ENCODE measurements at places on chromosomes 12 and 14.
A peak's percentile ranks its signal among the peaks of the same experiment; 100 is the strongest.

DNA sequence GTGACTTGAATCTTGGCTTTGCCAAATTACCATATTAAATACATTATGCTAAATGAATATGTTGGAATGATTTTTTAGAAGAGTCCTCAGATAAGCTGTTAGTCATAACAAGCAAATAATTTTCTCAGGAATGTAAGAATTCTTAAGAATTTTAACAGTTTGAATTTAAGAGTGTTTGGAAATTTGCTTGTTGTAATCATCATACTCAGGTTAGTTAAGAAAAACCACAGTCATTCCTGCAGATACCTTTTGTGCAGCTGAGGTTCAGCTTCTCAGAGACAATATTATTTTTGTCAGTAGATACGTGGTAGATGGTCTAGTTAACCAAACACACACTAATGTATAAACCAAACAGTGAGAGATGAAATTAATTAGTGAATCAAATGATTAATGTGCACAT lies 8.9 kb downstream of the WNK1 start:
- DNase-seq, result no peak

GRCh38 chr14:105313381-105314286 lies 914 bp upstream of the PACS2 start:
- DNase-seq, result no peak

DNA sequence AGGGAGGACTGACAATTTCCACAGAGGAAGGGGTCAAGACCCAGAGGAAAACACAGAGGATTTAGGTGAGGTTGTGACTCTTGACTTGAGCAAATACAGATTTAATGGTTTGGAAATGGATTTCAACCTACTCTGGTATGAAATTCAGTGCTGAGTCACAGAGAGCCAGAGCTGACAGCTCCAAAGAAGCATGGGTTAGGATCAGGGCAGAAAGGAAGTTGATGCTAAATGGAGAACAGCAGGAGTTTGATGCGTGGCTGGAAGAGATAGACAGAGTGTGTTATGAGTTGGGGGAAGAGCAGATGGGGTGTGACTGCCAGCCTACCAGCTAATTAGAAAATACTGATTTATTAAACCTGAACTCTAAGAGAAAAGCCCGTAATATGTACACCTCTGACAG lies 272.6 kb downstream of the FOXG1 start:
- DNase-seq, result no peak

DNA sequence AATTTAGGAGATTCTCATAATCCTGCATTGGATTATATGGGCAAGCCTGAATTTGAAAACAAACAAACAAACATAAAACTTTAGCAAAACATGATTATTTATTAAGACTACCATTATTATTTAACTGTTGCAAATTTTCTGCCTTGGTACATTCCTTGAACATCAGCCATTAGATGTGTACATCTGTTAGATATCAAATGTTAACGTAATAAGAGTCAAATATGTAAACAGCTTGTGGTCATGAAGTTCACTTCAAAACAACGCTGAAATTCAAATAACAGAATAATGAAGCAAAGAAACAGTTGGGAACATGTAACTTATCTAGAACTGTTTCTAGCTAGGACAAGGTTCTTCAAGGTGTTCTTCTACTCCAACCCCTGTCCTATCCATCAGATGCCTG lies 14.3 kb upstream of the TMX1 start:
- no peak for DNase-seq

- no peak for DNase-seq
Measured at GRCh38 chr12:103627189-103627855, 40.2 kb downstream of the STAB2 start.

DNA sequence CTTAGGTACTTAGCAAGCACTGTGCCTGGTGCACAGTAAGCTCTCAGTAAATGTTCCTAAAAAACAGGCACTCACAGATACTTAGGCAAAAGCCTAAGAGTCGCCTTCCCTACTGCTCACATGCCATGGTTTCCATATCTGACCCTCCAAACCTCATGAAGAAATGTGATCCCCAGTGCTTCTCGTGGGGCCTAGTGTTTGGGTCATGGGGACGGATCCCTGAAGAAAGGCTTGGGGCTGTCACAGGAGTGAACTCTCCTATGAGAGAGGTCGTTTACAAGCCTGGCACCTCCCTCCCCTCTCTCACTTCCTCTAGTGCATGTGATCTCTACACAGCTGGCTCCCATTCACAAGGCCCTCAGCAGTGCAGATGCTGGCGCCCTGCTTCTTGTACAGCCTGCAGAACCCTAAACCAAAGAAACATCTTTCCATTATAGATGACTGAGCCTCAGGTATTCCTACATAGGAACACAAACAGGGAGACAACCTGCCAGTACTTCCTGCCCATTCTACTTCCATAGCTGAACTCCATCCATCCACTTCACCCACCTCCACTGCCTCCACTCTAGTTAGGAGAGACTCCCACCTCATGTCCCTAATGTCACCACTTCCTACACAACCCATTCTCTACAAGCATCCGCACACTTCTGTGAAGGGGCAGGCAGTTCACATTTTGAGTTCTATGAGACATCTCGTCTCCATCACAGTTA lies 2.9 kb downstream of the SLC15A4 start:
- DNase-seq, result peak; percentile 6

DNA sequence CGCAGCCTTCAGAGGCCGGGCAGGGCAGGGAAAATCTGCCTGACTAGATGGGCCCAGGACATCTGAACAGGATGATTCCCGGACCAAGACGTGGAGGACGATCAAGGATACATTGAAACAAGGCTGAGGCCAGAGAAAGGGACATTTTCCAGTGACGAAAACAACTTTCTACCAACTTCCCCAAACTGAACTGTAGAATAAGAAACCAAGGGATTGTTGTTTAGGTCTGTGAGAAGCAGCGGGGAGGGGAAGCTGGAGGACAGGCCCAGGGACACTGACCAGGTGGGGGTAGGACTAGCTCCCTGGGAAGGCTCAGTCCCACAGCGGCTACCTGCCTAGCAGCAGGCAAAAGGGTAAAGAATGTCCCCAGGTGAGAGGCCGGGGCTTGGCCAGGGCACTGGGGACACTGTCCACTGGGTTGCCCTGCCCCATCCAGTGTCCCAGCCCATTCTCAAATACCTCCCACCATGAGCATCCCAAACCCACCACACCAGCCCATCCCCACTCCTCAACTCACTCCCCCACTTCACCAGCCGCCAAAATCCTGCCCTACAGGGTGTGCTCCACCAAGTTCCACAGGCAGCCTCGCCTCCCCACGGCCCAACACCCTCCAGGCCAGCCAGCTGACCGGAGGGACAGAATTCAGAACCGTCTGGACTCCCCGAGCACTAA lies 995 bp downstream of the TNFRSF1A start:
- DNase-seq, result no peak

- DNase-seq, result no peak
Measured at GRCh38 chr12:80692114-80692513, 15.3 kb upstream of the MYF6 start.

GRCh38 chr12:93896427-93896826 lies 219.3 kb downstream of the CRADD start:
- DNase-seq, result no peak

DNA sequence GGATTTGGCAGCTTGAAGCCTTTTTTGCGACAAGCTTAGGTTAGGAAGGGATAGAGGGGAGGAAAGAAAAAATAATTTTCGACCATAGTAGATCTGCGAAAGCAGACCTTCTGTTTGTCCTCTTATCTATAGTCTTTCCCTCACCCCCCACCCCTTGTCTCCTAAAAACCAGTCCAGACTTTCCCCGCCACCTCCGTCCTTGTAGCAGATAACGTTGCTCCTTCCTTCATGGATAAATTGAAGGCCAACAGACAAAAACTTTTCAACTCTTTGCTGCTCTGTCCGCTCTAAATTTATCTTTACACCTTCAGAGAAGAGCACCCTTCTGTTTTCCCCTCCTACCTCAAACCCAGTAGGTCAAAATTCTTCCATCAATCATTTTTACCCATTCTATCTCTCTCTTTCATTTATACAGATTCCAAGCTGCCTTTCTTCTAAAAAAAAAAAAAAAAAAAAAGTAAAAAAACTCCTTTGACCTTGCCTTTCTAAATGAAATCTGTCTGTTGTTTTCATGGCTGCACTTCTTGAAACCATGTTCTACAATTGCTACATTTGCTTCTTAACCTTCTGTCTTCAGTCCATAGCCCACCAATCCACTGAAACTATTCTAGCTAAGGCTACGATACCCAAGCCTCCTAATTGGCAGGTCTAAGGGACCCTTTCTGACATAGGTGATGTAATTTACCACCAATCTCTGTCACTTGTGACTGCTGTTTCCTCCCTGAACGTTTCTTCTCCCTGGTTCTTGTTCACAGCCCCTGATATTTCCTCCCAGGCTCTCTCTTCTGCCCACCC lies 11.1 kb upstream of the NEMF start:
- no peak for DNase-seq

DNA sequence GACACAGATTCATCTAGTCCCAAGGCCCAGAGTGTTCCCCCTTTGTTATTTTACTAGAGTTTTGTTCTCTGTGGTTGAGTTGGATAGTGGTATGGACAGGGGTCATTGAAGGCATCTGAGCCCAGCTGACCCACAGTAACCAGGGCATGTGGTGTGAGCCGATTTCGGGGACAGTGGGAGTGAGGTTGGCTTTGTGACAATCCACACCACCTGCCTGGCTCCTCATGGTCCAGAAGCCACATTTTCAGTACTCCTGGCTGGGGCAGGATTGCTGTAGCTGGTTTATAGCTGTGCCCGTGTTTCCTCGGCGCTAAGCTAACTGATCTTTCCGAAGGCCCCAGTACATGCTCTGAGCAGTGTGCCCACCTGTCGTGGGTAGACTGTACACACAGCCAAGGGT lies 116.0 kb downstream of the TSPAN9 start:
- DNase-seq, result no peak

- no peak for DNase-seq
Measured at GRCh38 chr12:5923043-5923605, 21.9 kb downstream of the ANO2 start.

- DNase-seq, result no peak
Measured at GRCh38 chr12:55822228-55822627, 4.4 kb downstream of the ORMDL2 start.

DNA sequence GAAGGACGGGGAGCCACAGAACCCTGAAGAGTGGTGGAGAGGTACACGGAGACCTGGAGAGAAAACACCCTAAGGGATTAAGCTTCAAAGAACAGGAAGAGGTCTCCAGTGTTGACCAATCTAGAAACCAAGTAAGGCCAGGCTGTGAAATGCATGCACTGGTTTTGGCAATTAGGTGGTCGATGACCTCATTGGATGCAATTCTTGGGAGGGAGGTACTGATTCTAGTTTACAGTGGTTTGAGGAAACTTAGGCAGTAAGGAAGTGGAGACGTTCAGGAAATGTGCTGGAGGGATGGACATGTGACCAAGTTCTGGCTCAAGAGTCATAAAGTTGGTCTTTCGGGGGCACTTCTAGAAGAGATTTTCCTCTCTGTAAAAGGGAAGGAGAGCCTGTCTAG lies 91.3 kb upstream of the CEP83 start:
- DNase-seq, result no peak

GRCh38 chr12:10189653-10190052 lies 10.8 kb downstream of the TMEM52B start:
- no peak for DNase-seq

GRCh38 chr12:114391088-114391487 lies 14.9 kb downstream of the TBX5 start:
- DNase-seq, result no peak

- DNase-seq, result no peak
Measured at GRCh38 chr12:122009741-122010140, 11.9 kb upstream of the BCL7A start.

- no peak for DNase-seq
Measured at GRCh38 chr12:581321-581720, 81.9 kb downstream of the NINJ2 start.

DNA sequence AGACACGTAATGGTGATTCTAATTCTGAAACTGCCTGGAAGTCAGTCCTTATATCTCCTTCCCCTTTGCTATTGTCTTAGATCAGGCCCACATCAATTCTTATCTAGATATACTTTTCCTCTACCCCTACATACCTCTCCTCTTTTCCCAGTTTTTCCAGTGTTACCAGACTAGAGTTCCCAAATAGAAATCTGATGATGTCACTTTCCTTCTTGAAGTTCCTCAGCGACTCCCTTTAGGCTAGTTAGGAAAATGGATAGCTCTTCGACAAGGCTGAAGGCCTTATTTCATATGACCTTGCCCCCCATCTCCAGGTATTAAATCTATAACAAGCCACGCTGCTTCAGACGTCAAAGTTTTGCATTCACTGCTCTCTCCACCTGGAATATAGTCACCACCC lies 201.1 kb upstream of the ATP2B1 start:
- DNase-seq, result no peak

DNA sequence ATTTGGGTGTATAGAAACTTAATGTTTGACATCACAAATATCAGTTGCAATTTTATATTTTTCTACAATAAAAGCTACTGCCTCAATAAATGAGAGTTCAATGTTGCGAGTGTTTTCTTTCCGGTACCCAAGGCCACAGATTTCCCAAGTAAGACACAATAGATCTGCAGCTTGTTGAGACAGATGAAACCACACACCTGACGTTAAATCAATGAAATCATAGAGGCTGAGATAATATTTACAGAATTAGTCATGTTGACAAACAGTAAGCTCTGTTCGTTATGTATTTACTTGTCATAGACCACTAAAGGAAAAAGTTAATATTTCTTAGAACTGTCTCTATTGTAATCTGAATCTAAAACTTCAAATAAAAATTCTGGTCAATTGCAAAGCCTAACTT lies 49.2 kb upstream of the PTHLH start:
- DNase-seq, result no peak

DNA sequence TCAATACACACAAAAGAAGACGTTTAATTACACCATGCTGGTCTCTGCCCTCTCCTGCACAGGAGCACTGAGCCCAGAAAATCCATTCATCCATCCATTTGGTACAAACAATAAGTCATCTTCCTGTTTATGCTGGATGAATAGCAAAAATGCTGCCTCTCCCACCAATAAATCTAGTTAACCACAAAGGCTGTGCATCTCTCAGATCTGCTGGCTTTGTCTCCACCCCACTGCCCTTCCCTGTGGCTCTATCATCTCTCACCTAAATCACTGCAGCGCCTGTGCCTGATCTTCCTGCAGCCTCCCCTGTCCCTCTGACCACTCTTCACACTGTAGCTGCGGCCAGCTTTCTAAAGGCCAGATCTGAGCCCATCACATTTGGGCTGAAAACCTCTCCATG lies 72.9 kb upstream of the DDX11 start:
- no peak for DNase-seq

GRCh38 chr12:123358035-123358434 lies 6.6 kb downstream of the SBNO1 start:
- no peak for DNase-seq

GRCh38 chr12:132765361-132765760 lies 3.7 kb upstream of the ANKLE2 start:
- no peak for DNase-seq

- no peak for DNase-seq
Measured at GRCh38 chr12:58000499-58000898, 59.1 kb downstream of the ATP23 start.

DNA sequence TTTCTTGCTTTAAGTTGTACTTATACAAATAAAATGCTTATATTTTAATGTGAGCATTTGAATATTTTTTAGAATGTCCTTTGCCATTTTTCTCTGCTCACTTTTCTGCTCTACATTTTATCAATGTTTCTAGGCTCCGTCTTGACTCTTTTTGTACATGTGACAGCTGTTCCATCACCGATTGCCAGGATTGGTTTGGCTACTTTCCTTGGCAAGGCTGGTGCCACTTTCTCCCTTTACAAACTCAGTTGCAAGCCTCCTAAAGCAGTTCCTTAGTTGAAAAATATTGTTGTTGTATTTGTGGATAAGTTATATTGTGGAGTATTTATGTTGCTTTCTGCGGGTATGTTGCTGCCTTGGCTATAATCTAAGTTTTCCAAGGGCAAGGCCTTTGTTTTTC lies 63.4 kb downstream of the DACT1 start:
- DNase-seq, result no peak
